ENCODE measurements at places on chromosomes 2 and 18.

DNA sequence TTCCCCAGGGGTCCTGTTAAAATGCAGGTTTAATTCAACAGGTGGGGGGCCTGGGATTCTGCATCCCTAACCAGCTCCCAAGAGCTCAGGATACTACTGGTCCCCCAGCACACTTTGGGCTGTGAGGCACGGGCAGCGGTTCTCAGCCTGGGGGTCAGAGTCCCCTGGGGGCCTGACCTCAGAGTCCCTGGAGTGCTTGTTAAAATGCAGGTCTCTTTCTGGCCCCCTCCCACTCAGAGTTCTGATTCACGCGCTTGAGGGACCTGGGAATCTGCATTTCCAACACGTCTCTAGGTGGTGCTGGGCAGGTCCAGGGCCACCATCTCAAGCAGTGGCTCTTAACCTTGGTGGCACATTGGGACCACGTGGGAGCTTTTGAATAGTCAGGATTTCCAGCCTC is 2.8 kb upstream of the OTOS start:
- no peak for DNase-seq

GRCh38 chr18:13382366-13382953 is 163.9 kb downstream of the LDLRAD4 start:
- DNase-seq, result no peak

GRCh38 chr2:24721470-24721869 is 71.7 kb downstream of the PTRHD1 start:
- no peak for DNase-seq

DNA sequence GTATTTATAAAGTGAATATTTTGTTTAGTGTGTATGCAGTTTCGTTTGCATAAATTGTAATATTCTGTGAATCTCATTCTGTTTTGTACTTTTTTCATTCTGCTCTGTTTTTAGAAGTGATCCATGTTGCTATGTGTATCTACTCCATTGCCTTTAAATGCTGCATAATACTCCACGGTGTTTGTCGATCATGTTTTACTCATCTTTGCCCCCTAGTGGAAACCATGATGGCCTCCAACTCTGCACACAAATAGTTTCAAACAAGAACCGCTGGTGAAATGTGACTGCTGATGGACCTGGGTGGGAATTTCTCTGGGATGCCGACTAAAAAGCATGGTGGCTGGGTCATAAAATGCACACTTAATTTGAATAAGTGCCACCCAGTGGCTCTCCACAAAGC is 32.0 kb upstream of the SKOR2 start:
- DNase-seq, result no peak
